ENCODE measurements at places on chromosomes 4 and X.

- no peak for DNase-seq
Observed at GRCh38 chr4:106652095-106652494, 283.5 kb upstream of the GIMD1 start.

DNA sequence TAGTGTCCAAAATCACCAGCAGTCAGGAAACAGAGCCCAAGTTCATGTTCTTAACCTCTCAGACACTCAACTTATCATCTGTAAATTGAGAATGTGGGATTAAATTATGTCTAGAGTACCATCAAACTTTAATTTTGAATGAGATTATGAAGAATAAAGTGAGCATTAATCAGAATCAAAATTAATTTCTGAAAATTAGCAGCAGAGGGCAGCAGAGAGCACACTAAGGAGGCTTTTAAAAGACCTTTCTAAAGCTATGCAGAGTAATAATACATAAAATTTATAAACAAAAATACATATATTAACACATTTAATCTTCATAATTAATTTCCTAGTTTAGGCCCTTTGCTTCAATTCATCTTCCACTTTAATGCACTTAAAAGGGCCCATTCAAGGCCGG, 7.1 kb downstream of the TASL start:
- DNase-seq, result no peak

DNA sequence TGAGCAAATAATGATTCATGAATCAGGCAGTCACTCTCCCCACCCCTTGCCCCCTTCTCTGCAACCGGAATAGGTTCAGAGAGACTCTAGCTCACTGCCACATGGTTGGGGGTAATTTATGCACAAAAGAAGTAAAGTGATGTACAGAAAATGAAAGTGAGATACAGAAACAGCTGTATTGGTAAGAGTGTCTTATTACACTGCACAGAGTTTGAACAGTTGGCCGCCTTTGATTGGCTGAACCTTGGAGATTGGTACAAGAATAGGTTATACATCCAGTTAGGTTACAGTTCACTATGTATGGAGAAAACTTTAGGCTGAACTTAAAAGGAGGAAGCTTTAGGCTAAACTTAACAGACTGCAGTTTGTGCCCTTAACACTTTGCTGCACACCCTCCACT, 34.6 kb upstream of the DIAPH2 start:
- no peak for DNase-seq

- DNase-seq, result no peak
Observed at GRCh38 chr4:52914051-52914605, 52.0 kb downstream of the RASL11B start.

DNA sequence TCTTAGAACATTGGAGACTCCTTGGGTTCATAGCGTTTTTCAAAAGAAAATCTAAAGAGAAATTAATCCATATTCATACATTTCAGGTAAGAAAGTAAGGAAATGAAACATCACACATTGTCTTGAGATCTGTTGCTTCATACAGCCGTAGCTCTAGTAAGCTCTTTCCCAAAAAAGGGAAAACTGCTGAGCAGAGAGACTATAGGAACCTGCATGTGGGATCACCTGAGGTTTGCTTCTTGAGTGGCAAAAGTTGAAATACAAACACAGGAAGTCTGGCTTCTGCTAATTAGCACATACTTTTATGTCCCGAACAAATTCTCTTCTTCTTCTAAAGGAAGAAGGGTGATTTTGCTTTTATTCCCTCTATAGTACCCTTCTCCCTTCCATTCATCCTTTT, 57.7 kb downstream of the MRPL1 start:
- no peak for DNase-seq
